Glutamatergic neuron (in vitro differentiated cells): ENCODE measurements at places on chromosomes 16 and 17. TPM values are rescaled to one million over a fixed set of nuclear protein-coding genes. Genes with fewer than 3 reads are reported as not detected.
A peak's percentile ranks its signal among the peaks of the same experiment; 100 is the strongest.

KRT12 gene
- not detected for total RNA-seq

KRT33A gene
- total RNA-seq = not detected

GCGR gene
- 6.7 TPM for total RNA-seq

NUDT7 gene
- 3.0 TPM for total RNA-seq

ST6GALNAC2 gene
- 0.32 TPM for total RNA-seq

DNA sequence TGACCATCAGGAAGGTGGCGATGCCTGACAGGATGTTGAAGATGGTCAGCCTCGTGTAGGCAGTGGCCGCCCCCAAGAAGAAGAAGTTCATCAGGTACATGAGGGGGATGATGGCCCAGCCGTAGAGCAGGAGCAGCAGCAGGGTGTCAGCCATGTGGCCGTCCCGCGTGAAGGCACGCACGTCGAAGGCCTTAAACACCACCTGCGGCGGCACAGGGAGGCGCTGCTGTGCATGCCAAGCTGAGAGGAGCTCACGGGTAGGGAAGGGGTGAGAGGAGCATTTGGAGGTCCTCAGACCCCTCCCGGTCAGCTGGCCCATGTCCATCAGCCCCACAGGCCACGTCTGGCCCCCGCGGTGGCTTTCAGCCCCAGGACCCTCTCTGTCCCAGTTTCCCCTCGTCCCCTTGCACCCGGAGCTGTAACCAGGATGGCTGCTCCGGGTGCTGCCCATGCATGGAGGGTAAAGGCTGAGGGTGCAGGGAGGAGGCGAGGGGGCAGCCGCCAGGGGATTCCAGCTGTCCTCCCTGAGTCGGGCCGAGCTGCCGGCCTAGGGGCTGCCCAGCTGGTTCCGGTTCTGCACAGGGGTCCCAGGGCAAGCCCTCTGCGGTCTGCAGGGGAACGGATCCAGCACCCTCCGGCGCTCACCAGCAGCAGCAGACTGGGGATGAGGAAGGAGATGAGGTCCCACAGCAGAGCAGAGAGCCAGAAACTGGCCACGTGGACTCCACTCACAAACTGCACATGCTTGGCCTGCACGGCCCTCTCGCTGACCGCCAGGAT lies 17.1 kb upstream of the RNPS1 start:
- no peak for DNase-seq

DNA sequence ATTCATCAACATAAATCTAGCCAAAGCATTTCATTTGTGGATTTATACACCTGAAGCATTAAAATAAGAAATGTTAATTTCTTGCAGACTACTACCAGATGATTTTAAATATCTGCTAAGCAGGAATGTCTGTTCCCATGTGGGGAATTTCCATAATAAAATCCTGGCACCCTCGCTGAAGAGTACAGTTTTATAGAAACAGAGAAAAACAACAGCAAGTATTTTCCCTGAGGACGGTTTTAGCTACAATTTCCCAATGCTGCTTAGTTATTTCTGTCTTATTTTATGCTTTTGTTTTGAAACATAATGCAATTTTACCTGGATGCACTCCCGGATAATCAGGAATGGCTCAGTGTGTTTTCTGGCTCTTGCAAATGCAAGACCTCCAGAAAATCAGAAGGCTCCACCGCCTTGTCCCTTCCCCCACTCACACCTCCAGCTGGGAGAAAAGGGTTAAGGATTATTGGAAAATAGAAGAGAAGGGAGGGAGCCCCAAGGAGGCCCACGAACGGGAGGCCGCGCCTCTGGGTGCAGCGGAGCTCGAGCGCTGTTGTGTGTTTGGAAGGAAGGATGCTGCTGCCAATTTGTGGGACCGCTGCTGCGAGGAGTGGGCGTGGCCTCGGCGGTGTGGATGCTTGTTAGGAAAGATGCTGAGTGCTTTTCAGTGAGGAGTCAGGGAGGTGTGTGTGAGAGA lies at the start of gene CNTNAP4:
TSS of gene CNTNAP4 (plus strand) at position 657 of the 694 bp plus-strand sequence. CDS start 262 bp downstream, outside the sequence.
- peak; percentile 78 for DNase-seq

DNA sequence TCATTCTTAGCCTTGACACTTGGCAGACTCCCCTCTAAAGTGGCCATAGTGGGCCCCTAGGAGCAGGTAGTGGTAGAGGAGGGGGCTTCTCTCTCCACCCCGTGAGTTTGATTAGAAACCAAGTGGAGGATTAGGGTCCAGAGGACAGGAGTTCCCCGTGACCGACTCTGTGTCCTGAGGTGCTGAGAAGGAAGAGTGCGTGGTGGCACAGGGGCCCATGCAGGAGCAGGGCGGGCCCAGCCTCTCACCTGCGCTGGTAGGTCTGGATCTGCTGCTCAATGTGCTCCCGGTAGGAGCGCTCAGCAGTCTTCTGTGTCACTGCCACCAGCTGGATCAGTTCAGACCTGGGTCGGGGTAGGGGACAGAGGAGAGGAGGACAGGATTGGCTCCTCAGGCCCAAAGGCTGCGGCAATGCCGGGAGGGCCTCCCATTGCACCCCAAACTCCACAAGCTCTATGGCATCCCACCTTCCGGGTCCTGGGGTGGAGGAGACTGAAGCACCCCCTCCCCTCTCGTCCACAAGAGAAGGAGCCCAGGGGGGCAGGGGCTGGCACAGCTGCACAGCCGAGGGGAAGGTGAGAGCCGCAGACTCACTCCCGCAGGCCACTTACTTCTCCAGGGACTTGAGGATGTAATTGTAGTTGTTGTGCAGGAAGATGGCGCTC lies 6.2 kb downstream of the ZACN start:
- DNase-seq = no peak

DNA sequence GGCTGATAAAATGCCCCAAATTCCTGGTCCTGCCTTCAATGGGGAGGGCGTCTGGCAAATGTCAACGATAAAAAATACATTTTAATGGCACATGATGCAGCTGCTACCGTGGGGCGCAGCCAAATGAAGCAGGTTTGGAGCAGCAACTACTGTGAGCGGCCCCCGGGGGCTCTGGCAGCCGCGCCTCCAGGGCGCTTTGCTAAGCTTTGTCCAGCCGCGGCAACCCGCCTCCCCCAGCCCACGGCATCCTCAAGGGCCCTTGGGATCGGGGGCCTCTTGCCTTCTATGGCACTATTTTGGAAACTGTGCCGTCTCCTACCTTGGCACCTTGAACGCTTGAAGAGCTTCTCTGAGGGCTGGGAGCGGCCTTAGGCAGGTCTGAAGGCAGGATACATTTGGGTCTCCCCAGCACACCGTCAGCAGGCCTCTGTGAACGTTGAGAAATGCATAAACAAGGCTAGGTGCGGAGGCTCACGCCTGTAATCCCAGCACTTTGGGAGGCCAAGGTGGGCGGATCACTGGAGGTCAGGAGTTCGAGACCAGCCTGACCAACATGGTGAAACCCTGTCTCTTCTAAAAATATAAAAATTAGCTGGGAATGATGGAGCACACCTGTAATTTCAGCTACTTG lies 25.1 kb downstream of the TBX4 start:
- no peak for DNase-seq
